Central memory CD8-positive, alpha-beta T cell (primary cell): ENCODE measurements at places on chromosomes 4 and X.

GRCh38 chr4:181737744-181738143, 505.5 kb upstream of the TENM3 start:
- DNase-seq: no peak

- DNase-seq: no peak
Observed at GRCh38 chrX:10726647-10727046, 106.3 kb upstream of the MID1 start.

- no peak for DNase-seq
Observed at GRCh38 chrX:7514871-7515599, 327.9 kb upstream of the VCX start.

DNA sequence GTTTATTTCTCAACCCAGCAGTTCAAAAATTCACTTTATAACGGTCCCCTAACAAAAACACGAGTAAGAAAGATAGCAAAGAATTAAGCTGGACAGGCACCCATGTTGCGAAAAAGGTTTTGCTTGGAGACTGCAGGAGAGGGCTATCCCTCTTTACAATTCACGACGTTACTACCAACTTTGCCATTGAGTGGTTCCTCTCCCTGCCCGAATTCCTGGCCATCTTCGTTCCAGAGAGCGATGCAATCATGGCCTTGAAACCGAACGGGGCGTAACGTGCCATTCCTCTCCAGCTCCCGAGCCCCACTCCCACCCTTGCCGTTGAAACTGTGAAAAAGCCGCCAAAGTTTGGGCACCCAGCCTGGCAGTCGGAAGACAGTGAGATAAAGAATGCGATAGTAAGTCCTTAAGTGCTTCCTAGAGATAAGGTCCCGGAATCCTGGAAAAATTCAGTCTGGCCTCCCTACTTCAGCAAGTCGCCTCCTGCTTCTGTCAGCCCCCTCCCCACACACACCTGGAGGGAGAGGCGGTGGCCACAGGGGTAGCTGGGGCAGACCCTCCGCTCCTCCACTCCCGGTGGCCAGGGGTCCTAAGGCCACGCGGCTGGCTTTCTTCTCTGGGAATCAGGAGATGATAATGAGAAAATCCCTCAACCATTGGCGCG, 65.2 kb downstream of the FBXO8 start:
- no peak for DNase-seq

GRCh38 chr4:128521648-128522111, 234.1 kb upstream of the PGRMC2 start:
- DNase-seq: no peak

DNA sequence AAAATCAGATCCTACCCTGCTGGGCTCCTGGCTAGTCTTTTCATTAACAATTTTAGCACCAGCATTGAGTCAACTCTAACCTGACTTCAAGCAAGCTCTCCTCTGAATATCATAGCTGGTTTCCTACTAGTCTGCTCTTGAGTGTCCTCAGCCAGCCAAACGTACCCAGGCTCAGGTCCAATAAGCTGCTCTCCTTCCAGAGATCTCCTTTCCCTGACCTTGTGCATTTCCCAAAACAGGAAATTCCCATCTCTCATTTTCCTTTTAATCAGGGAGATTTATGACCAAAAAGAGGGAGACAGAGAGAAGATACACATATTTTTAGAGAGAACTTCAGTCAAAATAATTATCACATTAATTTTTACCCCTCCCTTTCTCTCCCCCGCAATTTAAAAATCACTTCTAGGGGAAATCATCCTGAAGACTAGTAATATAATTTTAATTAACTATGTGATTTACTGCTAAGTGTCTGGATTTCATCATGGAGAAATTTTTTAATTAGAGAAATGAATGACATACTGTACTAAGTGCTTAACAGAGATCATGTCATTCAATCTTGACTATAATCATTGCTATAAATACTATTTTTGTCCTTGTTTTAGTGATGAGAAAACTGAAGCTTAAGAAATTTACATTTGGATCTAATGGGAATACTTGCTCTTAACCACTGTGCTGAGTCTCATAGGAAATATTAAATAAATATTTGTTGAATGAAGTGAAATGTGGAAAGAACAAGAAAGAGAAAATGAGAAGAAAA, 421.7 kb upstream of the INTU start:
- no peak for DNase-seq

GRCh38 chr4:52069571-52069970, 18.5 kb downstream of the SPATA18 start:
- DNase-seq: no peak

DNA sequence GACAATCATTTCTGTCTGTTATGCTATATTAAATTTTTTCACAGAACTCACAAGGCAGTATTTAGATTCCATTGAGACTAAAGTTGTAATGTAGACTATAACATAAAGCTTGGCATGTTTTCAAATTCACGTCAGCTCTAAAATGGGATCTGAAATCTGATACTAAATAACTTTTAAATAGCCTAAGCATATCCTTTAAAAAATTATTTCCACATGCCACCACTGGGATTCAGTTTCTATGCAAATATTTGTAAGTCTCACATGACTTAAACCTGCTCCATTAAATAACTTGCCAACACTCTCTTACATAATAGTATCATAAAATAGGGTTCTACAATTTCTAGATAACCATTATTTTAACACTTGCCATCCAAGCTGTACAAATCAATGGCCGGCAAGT, 32.4 kb downstream of the KLHL8 start:
- DNase-seq: no peak

- no peak for DNase-seq
Observed at GRCh38 chr4:3372264-3372932, 69.4 kb upstream of the HGFAC start.

DNA sequence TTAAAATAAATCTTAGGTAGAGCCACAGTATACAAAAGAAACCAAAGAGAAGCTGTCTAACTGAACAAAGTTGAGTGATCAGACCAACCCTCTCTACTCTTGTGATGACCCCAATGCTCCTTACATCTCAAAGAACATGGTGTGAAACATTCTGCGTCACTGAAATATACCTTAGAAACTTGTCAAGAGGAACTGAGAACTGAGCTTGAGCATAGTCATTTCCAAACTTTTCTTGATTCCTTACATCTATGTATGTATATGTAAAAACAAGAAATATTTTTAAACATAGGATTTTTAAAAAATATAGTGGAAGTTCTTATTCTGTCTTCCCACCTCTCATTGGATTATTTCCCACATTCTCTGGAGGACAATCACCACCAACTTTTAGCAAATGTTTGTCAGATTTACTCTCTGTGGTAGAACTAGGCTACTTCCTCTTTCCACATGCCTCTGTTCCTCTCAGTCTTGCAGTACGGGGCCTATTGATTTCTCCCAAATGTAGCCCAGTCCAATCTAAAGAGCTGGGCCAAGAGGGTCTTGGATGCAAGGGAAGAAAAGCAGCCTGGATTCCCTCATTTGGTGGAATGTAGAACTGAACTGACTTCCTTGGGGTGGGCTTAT, 98.2 kb upstream of the HHIP start:
- no peak for DNase-seq

GRCh38 chr4:48967631-48968030, 18.4 kb upstream of the CWH43 start:
- no peak for DNase-seq

DNA sequence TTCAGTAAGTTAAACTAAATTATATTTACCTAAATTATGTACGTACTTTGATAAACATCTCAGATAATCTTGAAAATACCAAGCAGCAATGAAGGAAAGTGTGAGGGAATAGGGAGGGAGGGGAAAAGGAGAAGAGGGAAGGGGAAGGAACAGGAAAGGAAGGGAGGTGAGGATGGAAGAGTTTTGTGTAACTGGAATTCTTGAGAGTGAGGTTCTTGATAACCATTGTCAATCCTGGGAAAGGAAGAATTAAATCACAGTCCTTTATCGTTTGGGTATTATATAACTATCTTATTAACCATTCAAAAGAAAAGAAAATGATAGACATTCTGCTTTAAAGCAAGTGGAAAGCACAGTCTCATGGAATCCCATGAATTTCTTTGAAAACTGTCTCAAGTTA, 795.0 kb downstream of the CCSER1 start:
- no peak for DNase-seq

GRCh38 chr4:2977211-2978088, 14.1 kb downstream of the GRK4 start:
- no peak for DNase-seq

GRCh38 chr4:15003401-15003890, 1.2 kb downstream of the CPEB2 start:
- DNase-seq: peak; percentile 34

GRCh38 chrX:151184705-151185104, 8.3 kb downstream of the GPR50 start:
- no peak for DNase-seq

DNA sequence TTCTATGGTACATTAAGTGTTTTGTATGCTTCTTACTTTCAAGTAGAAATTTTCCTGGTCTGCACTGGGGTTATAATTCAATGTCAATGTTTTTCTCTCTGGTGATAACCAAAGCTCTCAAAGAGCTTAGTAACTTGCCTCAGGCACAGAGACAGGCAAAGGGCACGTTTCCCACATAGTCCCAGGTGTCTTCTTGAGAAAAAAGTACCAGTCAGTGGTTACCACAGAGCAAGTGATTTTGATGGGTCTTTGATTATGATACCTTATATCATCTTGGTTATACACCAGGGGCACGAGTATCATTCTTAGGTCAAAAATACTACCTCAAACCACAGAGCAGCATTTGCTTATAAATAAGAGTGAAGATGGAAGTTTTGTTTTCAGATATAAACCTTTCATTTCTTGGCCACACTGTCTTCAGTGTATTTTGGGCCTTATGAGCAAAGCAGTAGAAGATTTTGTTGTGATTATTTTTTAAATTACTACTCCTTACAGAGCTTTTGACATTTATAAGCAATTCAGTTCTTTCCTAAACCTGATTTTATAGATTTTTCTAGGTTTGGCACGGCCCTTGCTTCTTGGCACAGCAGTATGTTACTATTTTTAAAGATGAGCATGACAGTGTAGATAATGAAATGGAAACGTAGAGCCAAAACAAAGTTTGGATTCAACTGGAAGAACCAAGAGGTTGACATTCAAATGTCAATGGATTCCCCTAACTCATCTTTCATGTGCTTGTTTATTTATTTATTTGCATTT, 85.3 kb upstream of the TLL1 start:
- DNase-seq: no peak
